ENCODE measurements at places on chromosomes 11 and 22.
A peak's percentile ranks its signal among the peaks of the same experiment; 100 is the strongest.

DNA sequence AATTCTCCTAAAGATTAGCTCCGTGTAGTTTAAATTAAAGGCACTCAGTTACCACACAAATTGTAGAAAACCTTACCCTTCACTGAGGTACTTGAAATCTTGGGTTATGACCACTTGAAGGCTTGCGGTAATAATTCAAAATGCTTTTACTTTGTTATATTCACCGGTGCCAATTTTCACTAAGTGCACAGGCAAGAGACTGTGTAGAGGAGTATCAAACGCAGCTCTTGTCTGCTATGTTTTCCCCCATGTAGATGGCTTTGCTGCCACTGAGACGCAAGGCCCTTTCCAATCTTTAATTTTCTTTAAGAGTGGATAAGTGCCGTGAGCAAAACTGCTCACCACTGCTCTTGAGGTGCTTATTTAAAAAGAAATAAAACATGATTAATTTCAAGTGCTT, 155.8 kb downstream of the CADM1 start:
- no peak for DNase-seq

- no peak for DNase-seq
Measured at GRCh38 chr11:27203077-27203647, 159.9 kb downstream of the CCDC34 start.

DNA sequence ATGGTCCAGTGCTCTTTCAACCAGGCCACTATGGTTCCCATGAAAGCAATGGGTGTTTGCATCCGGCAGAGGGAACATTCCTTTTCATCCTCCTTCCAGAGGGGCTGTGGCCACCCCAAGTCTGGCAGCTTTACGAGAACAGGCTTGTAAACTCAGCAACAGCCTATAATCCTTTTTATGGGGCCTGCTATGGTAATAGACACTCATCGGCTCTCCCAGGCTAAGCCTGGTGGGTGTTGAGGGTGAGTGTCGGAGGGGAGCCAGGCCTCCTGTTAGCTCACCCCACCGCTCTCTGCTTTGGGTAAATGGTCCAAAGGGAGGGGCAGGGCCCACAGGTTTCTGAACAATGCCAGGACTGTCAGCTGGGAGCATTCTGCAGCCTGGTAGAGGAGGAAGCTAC, 111.6 kb upstream of the CD82 start:
- no peak for DNase-seq

DNA sequence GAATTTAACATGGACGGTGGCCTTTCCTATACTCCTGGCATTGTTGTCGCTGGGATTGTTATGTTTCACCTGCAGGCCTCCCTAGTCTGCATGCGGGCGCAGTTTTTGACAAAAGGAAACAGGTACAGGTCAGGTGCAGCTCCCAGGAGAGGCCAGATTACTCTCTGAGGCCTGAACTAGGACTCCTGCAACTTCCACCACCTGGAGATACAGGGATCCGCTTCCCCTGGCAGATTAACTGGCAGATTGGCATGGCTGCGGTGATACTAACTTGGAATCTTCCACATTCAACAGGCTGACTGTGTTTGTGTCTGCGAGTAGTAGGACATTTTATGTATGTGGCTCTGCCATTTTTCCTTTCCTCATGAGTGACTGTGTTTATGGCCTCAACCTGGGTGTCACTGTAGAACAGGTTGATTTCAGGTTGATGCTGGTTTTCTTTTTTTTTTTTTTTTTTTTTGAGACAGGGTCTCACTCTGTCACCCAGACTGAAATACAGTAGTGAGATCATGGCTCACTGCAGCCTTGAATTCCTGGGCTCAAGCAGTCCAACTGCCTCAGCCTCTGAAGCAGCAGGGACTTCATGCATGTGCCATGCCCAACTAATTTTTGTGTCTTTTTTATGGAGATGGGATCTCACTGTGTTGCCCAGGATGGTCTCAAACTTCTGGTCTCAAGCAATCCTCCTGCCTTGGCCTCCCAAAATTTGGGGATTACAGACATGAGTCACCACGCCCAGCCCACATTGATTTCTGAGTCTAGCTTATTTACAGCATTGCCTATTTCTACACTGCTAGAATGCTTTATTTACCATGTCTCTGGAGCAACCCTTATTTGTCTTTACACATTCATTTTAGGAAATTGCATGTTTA, 1.7 kb upstream of the USP28 start:
- DNase-seq, result no peak

GRCh38 chr11:12212174-12212820, 101.9 kb downstream of the MICAL2 start:
- peak; percentile 51 for DNase-seq

- no peak for DNase-seq
Measured at GRCh38 chr22:35425971-35426800, 26.2 kb downstream of the MCM5 start.

- no peak for DNase-seq
Measured at GRCh38 chr11:64534950-64535349, 56.1 kb upstream of the SLC22A12 start.

- peak; percentile 45 for DNase-seq
Measured at GRCh38 chr11:70111269-70112016, 33.3 kb downstream of the ANO1 start.

- no peak for DNase-seq
Measured at GRCh38 chr11:45471266-45471665, 185.1 kb upstream of the SYT13 start.

GRCh38 chr11:113934761-113935160, 30.2 kb downstream of the HTR3B start:
- DNase-seq, result peak; percentile 32

GRCh38 chr22:22767876-22768602, 119.6 kb upstream of the IGLL5 start:
- DNase-seq, result no peak

GRCh38 chr22:42747701-42748513, 27.2 kb upstream of the A4GALT start:
- DNase-seq, result no peak

- no peak for DNase-seq
Measured at GRCh38 chr11:38163526-38163925, 1565.5 kb upstream of the RAG2 start.

GRCh38 chr11:128734103-128734831, 40.4 kb downstream of the FLI1 start:
- no peak for DNase-seq

DNA sequence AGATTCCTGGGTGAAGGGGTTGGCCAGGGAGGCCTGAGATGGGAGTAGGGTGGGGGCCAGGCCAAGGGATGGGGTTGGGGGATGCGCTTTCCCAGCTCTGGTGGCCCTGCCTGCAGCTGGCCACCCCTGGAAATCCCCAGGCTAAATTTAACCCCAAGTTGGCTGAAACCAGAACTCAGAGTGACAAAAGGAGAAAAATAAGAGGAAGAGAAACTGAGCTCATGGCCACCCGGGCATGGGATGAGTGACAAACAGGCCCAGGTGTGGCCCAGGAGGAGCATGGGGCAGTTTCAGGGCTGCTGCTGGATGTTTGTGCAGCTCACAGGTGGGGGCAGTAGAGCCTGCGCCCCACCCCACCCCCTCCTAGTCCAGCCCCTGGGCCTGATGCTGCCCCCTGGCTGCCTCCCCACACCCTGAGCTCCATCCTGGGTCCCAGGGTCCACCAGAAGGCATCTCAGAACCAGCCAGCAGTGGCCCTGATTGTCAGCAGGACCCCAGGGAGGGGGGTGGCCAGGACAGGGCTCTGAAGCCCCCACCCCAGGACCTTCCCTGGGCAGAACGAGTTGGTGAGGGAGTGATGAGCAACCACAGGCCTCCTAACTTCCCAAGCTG, 48.0 kb downstream of the IGLL5 start:
- no peak for DNase-seq

All from NCI-H2029 (cell line).